ENCODE measurements at places on chromosomes 7 and 10.

GRCh38 chr10:129956286-129956670 is 7.8 kb downstream of the EBF3 start:
- no peak for DNase-seq

DNA sequence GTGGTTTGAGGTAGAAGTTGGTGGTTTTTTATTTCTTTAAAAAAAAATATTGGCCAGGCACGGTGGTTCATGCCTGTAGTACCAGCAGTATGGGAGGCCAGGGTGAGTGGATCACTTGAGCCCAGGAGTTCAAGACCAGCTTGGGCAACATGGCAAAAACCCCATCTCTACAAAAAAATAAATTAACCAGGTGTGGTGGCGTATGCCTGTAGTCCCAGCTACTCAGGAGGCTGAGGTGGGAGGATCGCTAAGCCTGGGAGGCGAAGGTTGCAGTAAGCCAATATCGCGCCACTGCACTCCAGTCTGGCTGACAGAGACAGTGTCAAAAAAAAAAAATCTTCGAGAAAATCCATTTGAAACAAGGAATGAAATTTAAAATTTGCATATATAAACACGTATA is 1.1 kb downstream of the IL2RA start:
- DNase-seq = no peak

DNA sequence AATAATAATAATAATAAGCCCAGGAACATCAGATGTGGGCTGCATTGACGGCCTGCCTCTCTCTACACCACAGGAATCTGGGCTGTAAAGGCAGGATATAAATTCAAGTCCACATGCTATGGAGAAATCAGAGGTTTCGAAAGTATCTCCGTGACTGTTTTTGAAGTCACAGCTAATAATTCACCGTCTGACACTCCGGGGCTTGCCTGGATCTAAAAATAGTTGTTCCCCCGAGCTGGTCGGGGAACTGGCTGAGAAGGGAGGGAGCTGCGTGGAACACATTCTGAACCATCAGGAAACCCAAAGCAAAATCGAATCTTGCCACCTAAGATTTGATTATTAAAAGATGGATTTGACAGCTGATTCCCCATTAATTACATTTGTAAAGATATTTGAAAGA is 35.4 kb downstream of the KLF6 start:
- no peak for DNase-seq

GRCh38 chr7:149832332-149833041 is 5.7 kb upstream of the ZNF862 start:
- DNase-seq = no peak

DNA sequence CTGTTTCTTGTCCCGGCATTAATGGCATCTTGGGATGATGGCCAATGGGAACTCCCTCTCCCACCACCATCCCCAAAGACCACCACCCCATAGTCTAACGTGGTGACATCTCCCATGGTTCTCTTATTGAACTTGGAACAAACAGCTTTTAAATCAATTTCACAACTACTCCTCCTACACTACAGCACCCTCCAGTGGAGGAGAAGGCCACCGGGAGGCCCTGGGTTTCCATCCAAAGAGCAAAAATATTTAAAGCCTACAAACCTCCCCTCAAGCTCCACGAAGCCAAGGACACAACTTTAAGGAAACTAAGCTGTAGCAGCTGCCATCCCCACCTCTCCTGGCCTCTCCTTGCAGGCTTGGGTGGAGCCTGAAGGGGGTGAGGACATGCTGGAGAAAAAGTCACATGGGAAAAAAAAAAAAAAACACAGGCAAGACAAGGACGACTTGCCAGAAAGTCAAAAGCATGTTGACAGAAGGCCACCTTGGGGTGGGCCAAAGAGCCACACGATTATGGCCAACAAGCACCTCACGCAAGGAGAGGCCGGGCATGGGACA is 94.0 kb upstream of the LANCL2 start:
- no peak for DNase-seq

DNA sequence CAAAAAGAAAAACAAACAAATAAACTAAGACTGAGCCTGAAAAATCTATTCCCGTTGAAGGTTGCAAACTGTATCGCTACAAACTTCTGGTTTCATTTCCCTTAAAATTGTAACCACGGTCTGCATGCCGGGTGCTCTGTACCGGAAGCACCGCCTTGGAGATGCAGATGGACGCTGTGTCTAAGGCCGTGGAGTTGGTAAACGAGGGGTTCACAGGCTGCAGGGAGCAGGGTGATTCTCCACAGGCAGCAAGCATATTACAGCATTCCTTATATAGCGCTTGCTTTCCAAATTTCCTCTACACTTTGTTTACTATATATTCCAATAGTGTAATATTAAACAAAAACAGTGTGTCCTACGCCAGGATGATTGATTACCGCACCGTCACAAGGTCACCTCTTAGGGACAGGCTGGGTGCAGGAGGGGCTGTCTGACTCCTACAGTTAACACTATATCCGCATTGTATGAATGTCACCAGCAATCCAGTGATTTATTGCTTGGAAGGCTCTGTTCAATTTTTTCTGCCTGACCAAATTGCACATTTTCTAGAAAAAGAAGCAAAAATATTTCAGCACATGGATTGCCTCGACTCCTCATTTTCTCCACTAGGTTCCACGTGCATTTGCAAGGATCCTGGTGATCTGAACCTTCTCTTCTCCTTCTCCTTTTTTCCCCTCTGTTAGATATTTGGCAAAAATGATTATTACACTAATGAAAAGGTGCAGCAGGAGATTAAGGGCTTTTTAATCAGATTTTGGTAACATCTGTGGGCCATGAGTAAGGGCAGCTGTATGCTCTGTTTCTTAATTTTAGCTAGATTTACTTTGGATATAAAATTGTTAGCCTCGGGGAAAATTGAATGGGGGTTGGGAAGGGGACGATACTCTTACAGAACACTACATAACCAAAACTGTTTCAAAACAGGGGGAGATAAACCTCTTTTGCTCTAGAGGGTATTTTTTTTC is 325.8 kb upstream of the MGMT start:
- DNase-seq = no peak

DNA sequence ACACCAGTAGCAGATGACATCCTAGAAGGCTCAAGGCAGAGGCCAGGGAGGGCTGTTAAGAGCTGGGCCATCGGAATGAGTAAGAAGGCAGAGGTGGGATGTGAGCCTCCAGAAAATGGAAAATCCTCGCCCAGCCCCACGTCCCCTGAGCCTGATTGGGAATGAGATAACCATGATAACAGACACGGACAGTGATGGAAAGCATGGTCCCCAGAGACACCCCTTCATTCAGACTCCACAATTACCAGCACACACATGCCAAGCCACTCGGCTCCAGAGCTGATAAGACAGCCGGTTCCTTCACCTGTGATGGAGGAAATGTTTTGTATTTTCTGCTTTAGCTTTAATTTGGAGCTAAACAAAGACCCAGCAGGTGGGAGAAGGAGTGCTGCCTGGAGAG is 106.0 kb downstream of the GRID1 start:
- no peak for DNase-seq

- DNase-seq = no peak
Measured at GRCh38 chr10:10919976-10920375, 97.7 kb upstream of the CELF2 start.

GRCh38 chr7:65722361-65722792 is 150.5 kb upstream of the VKORC1L1 start:
- peak; percentile 50 for DNase-seq

GRCh38 chr7:155452505-155453295 is 5.2 kb upstream of the EN2 start:
- DNase-seq = no peak

GRCh38 chr10:58115218-58116050 is 152.3 kb downstream of the IPMK start:
- DNase-seq = no peak

GRCh38 chr7:83646027-83646426 is 2.9 kb downstream of the SEMA3E start:
- DNase-seq = no peak

DNA sequence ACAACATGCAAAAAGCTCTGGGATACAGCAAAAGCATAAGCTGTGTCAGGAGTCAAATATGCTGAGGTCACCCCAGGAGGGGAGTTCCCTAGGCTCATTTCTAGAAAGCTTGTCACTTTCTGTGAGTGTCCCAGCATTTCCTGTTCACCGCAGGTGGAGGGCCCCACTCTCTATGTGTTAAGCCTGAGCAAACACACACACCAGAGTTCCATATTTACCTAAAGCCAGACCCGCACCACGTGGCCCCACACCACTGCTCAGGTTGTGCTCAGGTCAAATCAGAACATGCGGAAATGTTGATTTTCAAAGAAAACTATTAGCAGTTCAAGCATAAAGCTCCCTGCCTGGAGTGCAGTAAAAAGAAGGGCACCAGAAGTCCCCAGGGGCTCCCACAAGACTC is 259.6 kb upstream of the PPP2R2D start:
- DNase-seq = no peak

GRCh38 chr7:14793151-14793550 is 109.4 kb downstream of the DGKB start:
- no peak for DNase-seq

- no peak for DNase-seq
Measured at GRCh38 chr10:75226656-75227055, 9.1 kb downstream of the COMTD1 start.

DNA sequence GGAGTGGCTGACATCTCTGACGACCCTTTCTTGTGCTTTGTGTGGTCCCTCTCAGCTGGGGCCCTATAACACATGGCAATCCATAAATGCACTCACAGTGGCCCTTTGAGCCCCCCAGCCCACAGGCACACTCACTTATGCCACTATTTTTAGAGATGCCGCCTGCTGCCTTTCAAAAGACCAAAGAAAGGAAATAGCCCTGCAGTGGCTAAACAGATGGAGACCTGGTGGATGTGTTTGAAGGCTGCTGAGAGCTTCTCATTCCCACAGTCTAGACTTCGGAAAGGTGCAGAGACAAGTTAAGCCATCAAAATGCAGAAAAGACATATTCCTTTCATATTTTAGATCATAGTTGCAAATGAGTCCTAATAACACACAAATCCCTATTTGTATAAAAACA is 42.0 kb upstream of the PDZD8 start:
- DNase-seq = no peak

- DNase-seq = no peak
Measured at GRCh38 chr7:135970682-135971365, 6.3 kb downstream of the MTPN start.

DNA sequence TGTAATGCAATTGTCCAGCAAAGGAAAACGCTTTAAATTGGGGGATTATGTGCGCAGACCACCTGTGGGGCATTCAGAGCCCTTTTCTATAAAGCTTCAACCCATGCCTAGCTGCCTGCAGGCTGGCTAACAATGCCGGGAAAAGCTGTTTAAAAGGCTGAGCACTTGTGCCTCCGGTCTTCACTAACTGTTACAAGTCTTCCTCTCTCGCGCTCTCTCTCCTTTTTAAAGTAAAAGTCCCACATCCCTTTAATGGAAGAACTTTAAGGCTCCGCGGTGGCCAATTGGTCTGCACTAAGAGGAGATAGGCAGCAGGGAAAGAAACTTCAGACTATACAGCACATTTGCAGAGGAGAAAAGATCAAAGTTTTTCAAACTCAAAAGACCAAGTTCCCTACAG is 4.6 kb downstream of the FZD8 start:
- DNase-seq = no peak

GRCh38 chr7:123485187-123485586 is 49.2 kb downstream of the IQUB start:
- no peak for DNase-seq

GRCh38 chr7:126700807-126701604 is 551.7 kb downstream of the GRM8 start:
- DNase-seq = peak; percentile 22
